ENCODE measurements at places on chromosomes 2 and 18.

- DNase-seq, result no peak
Observed at GRCh38 chr2:181954538-181954883, 31.1 kb upstream of the PPP1R1C start.

DNA sequence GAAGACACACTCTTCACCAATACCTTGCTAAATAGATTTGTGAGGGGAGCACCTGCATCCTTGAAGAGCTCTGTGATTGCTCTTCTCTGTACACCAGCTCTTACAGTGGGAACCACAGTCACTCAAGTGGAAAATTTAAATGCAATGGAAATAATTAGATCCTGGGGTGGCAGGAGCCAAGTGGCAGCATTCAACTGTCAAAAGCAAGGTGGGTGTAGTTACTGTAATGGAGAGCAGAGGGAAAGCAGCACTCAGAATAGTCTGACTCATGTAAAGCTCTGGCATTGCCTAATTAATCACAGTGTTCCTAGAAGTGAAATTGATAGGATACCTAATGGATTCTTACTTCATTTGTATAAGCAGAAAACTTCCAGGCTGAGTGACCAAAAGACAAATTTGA is 245.8 kb downstream of the KCNE4 start:
- no peak for DNase-seq

- DNase-seq, result no peak
Observed at GRCh38 chr2:189726271-189726670, 36.3 kb downstream of the OSGEPL1 start.

GRCh38 chr2:157835425-157835824 is 40.7 kb downstream of the ACVR1 start:
- DNase-seq, result no peak

DNA sequence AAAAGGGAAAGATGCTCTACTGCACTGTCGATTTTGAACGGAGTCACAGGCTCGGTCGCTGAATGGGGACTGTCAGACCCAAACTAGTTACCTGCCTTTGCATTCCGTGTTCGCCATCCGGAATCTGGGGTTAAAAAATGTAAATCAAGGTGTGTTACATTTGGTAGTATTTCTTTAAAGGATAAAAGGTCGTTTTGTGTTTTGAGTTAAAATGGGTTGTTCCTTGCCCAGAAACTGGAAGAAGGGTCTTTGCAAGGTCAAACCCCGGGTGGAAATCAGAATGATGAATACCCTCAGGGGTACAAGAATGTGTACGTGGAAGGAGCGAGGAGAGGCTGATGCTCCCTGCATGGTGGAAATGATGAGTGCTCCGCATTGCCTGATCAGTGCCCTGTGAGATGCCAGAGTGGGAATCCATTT is 1.0 kb downstream of the VSNL1 start:
- DNase-seq, result no peak

DNA sequence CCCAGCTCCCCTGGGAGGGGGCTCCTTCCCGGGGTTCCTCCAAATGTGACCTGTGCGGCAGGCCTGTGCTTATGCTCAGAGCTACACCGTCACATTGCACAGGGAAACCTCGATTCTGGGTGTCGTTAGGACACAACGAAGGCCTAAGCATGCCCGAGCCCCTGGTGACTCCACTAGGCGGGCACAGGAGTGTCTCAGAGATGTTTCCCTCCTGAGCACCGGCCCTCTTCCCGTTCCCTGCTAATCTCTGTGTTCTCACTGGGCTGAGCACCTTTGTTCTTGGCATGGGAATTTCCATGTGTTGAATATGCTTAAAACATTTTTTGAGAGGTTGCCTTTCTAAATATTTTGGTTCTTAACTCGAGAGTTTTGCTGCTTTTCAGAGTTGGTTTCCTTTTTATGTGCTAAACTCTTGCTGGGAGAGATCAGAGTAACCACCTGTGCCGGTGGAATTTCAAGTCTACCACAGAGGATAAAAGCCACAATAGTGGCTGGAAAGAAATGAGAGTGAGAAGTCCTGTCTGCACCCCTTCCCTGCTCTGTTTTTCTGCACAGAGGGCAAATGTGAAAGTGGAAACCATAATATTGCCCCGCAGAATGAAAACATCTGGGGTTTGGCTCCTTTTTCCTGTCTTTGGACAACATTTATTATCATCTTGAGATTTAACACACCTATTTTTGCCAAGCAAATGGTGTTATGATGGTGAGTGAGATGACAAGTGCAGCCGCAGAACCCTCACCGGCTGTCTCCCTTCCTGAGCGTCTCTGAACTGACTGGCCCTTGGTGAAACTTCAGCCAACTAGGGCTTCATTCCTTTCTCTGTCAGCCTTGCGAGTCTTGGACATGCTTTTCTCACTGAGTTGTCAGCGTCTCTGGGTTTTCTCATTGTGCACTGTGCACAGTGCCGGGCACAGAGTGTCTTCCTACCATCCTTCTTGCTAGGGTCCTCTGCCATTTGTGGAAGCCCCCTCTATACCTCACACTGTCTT is 154.1 kb downstream of the VAPA start:
- no peak for DNase-seq

GRCh38 chr18:3604498-3605408 is 154.8 kb downstream of the TGIF1 start:
- DNase-seq, result peak; percentile 39

- DNase-seq, result no peak
Observed at GRCh38 chr2:164479460-164479859, 141.8 kb downstream of the GRB14 start.

DNA sequence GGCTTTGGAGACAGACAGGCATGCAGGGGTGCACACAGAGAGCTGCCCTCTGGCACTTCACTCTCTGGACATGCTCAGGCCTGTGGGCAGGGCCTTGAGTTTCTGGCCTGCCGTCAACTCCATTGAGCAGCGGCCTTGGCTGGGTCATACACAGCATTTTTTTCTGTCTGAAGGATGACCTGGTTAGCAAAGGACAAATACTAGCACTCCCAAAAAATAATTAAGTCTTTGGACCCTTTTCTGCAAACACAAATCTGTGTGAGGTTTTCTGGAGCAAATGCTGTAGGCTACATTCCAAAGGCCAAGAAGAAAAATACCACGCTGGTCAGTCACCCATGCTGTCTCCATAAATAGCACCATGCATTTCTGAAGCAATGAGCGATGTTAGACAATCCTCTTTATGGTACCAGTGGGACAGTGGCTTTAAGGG is 124.7 kb upstream of the CTAGE1 start:
- no peak for DNase-seq

DNA sequence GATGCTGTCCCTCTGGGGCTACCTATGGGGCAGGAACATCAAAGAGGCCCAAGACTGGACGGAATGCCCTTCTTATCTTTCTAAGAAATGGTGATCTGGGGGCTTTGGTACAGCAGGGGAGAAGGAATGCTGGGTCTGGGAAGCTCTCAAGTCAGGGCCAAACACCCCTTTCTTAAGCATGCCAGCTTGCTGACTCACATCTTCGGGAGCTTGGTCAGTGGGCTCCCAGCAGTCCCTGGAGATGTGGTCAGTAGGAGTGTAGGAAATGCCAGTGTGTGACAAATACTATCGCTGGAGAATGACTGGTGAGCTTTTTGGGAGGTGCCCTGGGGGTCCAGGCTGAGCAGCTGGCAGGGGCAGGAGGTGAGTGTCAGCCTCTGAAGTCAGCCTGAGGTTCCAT is 105.0 kb upstream of the CDC42EP3 start:
- no peak for DNase-seq

- DNase-seq, result no peak
Observed at GRCh38 chr2:101446869-101447268, 28.0 kb downstream of the RFX8 start.

DNA sequence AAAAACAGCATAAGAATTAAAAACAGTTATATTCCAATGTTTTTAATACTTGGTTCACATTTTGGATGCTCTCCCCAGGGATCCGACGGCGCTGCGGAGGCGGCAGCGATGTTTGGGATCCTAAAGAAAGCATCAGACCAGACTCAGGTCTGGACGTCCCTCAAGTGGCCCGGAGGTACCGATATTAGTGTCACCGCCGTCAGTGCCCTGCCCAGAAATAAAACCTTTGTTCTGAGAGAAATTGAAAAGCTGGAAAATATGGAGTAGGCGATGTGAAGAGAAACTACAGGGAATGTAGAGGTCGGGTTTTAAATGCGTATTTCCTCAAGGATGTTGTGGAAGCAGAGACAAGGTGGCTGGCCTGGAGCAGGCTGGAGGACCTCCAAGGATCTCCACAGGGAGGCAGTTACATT is 683 bp upstream of the TBC1D8 start:
- no peak for DNase-seq

GRCh38 chr2:146837857-146838256 is 1007.0 kb upstream of the ACVR2A start:
- no peak for DNase-seq

GRCh38 chr2:228474466-228474865 is 293.0 kb upstream of the SPHKAP start:
- no peak for DNase-seq

DNA sequence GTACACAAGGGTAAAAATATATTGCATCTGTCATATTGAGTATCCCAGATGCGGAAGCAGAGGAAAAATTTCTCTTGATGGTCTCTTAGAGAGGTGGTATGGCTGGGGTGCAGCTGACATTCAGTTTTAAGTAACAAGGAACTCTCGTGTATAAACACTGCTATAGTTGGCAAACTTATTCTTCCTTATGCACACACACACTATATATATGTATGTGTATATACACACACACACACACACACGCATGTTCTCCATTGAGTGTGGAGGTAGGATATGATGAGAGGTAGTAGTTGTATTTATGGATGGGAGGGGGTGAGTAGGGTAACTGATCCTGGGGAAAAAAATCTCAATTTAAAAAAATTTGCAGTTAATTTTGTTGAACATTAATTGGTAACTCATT is 10.6 kb downstream of the PHLPP1 start:
- DNase-seq, result no peak

GRCh38 chr18:11663439-11664029 is 25.5 kb upstream of the GNAL start:
- DNase-seq, result no peak

GRCh38 chr2:84515788-84516187 is 510 bp upstream of the DNAH6 start:
- DNase-seq, result no peak

GRCh38 chr2:196086517-196087368 is 18.1 kb upstream of the DNAH7 start:
- DNase-seq, result no peak

- DNase-seq, result no peak
Observed at GRCh38 chr18:35511428-35511827, 13.7 kb upstream of the INO80C start.

DNA sequence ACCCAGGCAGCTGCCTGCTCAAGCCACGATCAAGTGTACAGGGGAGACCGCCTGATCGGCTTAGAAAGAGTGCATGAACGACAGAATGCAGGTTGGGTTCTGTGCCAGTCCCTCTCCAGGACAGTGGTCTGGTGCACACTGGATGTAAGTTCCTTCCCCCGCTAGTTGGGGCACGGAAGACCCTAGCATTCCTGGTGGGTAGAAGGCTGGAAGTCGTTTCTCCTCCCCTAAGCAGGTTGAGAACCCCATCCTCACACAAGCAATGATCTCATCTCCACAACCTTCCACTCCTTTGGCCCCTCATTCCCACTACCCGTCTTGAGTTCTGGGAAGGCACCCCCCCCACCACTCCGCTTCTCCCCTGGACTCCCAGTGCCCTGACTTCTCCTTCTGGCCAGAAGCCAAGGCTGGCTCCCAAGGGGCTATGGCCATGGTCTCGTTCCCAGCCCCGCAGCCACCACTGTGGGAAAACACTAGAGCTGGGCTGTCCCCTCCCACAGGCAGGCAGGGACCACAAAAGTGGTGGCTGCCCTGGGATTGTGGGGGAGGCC is 1.4 kb upstream of the ANKRD39 start:
- DNase-seq, result no peak

DNA sequence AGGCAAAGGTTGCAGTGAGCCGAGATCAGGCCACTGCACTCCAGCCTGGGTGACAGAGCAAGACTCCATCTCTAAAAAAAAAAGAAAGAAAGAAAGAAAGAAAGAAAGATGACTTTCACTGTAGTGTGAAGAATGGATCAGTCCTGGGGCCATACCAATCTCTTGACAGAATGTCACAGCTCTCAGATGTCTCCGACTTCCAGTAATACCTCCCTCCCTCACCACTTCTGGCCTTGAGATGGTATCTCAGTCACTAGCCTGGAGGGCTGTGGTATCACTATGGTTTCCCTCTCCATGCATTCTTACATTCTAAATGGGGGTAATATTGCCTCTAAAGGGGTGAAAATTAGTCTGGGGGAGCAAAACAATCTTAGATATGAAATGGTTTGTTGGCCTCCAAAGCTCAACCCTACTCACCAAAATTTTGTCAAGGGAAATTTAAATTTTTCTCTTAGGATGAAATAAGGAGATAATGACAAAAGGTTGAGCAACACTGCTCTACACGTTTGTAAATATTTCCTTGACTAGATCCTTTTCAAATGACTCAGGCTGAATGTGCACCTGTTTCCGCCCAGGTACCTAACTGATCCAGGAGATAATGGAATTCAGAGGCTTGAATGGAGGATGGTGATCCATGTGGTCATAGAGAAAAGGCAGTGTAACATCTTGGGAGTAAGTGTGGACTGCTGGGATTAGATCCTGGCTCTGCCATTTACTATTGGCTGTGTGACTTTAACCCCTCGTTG is 19.9 kb upstream of the SPRED2 start:
- no peak for DNase-seq

- no peak for DNase-seq
Observed at GRCh38 chr2:49988816-49989215, 834.5 kb upstream of the FSHR start.

DNA sequence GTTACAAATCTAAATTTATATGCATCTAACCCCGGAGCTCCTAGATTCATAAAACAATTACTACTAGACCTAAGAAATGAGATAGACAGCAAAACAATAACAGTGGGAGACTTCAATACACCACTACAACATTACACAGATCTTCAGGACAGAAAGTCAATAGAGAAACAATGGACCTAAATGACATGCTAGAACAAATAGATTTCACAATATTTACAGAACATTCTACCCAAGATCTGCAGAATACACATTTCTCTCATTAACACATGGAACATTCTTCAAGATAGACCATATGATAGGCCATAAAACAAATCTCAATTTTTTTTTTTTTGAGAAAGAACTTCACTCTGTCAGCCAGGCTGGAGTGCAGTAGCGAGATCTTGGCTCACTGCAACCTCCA is 37.8 kb downstream of the COPS9 start:
- no peak for DNase-seq

DNA sequence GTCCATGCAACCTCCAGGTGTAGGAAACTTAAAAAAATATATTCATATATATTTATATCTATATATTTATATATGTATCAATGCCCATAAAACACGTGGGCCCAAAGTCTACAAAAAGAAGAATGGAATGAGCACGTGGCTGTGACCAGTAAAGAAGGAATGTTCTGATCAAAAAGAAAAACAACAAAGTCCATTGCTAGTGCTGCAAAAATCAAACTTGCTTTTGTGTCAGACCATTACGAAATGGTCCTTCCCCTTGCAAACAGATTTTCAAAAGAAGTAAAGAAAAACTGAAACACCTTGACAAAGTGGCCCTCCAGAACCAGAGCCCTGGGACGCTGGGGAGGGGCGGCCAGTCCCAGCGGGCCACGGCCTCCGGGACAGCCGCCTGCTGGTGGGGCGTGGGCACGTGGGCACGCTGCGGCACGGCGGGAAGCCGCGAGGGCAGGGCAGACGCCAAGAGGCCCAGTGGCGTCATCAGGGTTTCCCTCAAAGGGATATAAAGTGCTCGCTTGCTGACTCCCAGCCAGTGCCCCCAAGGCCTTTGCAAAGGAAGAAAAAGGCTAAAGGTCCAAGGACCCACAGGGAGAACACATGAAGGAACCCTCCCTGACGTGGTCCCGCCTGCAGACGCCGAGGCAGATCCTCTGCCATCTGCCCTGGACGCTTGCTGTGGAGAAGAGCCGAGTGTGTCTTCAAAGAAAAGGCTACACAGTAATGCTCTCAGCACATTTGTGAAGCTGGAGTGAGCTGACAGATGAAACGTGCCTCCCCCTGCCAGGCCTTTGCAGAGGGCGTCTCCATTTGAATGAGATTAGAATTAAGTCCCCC is 201.8 kb downstream of the TWIST2 start:
- DNase-seq, result no peak

Data from KG1 (cell line).